Effector memory CD4-positive, alpha-beta T cell (primary cell): ENCODE measurements at places on chromosomes 1 and 21.

- no peak for DNase-seq
These were observed 306.2 kb downstream of the TTLL7 start for GRCh38 chr1:83692524-83693381.

- DNase-seq = no peak
These were observed 12.5 kb upstream of the TNNI3K start for GRCh38 chr1:74222701-74223100.

- DNase-seq = no peak
These were observed 3.4 kb downstream of the OPTC start for GRCh38 chr1:203497269-203497777.

DNA sequence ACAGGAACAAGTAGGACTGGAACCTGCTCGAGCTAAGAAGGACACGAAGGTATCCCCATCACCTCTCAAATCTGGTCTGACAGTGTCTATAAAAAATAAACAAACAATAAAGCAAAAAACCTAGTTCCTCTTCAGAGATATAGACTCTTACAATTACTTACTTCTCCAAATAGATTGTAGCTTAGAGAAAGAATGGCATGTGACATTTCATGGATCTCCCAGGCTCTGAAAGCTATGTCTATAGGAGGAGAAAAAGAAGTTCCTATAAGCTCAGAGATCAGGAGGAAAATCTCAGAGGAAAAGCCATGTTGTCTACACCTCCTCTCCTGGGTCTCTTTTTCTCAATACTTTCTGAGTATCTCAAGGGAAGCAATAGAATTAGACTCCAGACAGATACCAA lies 12.3 kb upstream of the OR10J5 start:
- DNase-seq = no peak

GRCh38 chr1:38173157-38173831 lies 126.7 kb upstream of the POU3F1 start:
- no peak for DNase-seq

DNA sequence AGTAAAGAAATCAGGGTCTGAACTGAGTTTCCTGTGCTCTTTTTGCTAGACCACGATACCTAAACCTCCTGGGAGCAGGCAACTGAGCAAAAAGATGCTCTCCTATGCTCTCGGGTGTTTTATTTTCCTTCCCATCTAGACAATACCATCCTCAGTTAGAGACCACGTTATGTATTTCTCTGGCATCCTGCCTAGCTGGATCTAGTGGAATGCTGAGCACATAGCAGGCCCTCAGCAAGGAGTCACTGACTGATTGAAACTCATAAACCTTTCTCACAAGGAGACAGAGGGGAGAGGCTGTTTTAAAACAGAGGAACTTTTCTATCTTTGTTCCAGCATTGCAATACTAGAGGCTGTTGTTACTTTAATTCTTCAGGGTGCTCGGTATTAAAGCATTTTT lies 168.0 kb downstream of the CYYR1 start:
- no peak for DNase-seq

- DNase-seq = no peak
These were observed 33.6 kb downstream of the WLS start for GRCh38 chr1:68198752-68199151.

DNA sequence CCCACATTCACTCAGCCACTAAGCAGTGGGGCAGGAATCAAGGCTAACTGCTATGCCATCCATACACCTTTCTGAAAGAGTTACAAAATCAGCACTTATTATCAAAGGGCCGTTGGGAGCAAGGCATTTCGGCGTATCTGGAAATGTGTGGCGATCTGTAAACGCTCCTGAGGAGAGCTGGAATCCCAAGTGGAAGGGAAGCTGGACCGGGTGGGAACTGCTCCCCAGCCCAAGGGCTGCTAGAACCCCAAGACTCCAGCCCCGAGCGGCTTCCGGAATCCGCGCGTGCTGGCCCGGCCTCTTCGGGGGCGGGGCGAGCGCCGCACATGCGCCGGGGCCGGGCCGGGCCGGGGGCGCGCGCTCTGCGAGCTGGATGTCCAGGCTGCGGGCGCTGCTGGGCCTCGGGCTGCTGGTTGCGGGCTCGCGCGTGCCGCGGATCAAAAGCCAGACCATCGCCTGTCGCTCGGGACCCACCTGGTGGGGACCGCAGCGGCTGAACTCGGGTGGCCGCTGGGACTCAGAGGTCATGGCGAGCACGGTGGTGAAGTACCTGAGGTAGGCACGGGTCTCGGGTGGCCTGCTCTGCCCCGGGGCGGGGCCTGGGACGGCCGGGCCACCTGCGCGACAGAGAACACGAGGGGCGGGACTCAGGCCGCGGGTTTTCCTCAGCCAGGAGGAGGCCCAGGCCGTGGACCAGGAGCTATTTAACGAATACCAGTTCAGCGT lies at the start of gene NAXE:
TSS of gene NAXE (plus strand) at position 345 of the 726 bp plus-strand sequence. CDS start at position 374, 29 bp downstream.
- peak; percentile 43 for DNase-seq

GRCh38 chr1:157803851-157804250 lies 16.1 kb downstream of the FCRL1 start:
- no peak for DNase-seq

GRCh38 chr1:32063261-32063681 lies 9.5 kb upstream of the TMEM39B start:
- no peak for DNase-seq

DNA sequence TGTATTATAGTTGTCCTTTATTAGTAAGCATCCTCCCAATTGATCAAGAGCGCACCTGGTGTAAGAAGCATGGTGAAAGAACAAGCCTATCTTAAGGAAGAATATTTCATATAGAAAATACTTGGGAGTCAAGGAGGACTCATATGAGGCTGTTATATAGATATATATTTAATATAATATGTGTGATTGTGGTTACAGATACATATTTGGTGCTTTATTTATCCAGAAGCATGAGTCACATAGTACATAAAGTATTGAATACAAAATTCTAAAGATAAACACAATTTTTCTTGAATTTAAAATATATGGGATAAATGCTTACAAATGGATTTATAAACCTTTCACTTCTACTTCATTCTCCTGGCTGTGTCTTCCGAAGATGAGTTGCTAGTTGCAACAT lies 60.6 kb downstream of the RGS5 start:
- no peak for DNase-seq

GRCh38 chr21:20739421-20739820 lies 258.8 kb upstream of the NCAM2 start:
- no peak for DNase-seq

DNA sequence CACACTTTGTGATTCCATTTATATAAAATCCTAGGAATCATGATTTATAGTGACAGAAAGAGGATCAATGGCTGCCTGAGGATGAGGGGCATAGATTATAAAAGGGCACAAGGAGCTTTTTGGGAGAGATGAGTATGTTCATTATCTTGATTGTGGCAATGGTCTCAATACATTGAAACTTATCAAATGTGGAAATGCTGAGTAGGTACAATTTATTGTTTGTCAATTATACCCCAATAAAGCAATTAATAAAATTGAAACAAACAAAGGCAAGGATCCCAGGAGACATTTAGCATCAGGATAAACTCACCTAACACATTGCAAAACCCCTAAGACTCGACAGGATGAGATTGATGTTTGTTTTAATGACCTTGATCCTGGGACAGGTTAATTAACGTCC lies 153.1 kb upstream of the KLHDC7A start:
- no peak for DNase-seq
